Fibroblast of skin of scalp (primary cell): ENCODE measurements at places on chromosomes 7 and 10.

DNA sequence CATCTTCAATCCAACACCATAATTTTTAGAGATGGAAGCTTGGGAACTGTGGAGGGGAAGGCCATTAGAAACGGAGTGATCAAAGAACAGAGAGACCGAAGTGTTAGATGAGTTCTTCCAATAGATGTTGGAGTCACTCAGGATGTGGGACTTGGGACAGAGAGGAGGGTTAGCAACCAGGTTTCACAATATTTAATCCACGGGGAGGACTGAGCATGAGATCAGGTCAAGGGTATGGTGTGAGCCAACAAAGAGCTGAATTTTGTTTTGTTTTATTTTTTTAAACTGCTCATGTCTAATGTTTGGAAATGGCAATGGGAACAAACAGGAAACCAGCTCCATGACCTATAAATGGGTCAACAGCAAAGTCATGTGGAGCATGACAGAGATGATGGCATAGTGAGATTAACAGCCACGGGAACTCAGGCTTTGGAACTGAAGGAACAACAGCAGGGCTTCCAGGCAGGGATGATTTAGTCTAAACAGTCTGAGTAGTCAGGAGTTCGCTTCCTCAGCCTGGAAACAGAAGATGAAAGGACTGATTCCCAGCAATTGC, 38.9 kb upstream of the AMPH start:
- no peak for DNase-seq

DNA sequence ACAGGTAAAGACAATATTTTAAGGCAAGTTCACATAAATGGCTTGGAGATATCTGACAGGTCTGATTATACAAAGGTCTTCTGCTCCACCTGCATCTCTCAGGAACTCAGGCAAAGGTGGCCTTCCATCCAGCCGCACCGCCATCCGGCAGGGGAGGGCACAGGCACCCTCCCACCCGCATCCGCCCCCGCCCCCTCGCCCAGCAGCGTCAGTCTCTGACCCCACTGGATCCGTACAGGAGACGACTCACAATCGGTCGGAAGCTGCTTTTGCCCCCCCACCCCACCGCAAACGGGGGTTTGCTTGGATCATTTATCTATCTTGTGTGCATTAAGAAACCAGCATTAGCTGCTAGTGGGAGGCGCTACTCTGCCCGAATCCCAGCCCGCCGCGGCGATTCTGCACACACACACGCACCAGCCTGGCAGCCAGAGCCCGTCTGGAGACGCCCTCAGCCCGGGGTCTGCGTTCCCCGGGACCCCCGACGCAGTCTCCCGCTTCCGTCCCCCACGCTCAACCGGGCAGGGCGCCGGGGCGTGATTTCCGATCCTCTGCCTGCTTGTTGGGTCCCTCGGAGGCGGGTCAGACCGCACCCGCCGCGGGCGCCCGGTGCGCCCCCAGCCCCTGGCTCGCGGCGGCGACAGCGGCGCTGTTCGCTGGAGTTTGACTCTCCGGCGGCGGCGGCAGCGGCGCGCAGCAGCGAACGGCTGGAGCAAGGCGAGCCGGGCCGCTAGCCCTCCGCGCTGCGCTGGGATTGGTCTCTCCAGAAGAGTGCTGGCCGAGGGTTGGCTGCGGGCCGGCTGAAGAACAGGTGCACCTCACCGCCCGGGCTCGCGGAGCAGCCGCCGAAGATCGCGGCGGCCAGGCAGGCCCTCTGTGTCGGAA, 820 bp upstream of the NRG3 start:
- peak; percentile 37 for DNase-seq

GRCh38 chr10:34931216-34931615, 116.1 kb upstream of the PARD3 start:
- no peak for DNase-seq

GRCh38 chr7:24129597-24129996, 154.4 kb upstream of the NPY start:
- DNase-seq, result peak; percentile 20

DNA sequence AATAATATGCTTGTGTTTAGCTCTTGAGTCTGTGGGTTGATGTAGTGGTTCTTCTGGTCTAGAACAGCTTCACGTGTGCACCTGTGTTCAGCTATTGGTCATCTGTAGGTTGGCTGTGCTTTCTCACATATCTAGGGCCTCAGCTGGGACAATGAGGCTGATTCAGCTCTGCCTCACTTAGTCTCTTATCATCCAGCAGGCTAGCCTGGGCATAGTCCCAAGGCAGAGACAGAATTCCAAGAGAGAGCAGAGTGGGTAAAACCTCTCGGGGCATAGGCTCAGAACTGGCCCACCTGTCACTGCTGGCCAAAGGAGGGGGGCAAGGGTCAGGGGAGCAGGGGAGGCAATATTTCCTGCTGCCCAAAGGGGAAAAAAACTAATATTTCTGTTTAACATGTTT, 32.0 kb upstream of the MXI1 start:
- DNase-seq, result no peak

DNA sequence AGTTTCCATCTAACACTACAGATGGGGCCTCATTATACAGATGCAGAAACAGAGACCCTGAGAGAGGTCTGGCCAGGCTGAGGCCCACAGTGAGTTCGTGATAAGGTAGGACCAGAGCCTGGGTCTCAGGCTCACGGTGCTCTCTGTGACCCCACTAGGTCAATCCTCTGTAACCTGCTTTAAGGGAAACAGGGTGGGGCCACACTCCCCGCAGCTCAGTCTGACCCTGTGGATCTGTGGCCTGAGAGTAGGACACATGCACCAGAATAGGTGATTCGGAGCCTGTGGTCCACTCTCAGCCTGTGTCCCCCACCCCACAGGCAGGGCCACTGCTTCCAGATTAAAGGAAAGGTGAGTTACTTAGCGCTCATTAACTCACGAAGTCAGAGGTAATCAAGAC, 137.8 kb upstream of the FAM20C start:
- no peak for DNase-seq

GRCh38 chr10:15703151-15703880, 16.4 kb downstream of the ITGA8 start:
- peak; percentile 60 for DNase-seq

DNA sequence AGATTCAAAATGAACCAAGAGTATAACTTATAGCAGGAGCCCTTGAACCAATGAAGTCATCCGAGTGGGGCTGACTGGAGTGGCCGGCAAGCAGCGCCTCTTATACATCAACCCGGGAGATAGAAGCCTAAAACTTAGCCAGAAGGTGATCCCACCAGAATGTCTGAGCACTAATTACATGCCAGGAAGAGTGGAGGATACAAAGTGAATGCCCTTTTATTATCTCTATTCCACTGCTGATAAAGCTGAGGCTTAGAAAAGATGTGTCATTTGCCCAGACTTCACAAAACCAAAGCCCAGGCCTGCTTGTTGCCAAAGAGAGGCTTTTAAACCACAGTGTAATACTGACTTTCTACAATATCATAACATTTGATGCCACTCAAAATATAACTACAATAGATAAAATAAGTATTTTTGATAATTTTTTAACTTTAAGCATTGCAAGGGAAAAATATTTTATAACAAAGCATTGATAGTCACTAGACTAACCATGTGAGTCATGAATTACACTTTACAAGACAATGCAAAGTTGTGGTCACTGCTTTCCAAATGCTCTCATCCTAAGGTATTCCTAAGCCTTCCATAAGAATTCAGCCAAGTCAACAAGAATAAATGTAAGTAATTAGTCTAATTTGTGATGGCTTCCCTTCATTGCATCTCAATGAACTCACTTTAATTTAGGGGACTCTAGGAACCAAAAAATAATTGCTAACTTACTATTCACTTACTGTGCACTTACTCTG, 58.6 kb upstream of the ARID5B start:
- DNase-seq, result peak; percentile 76
